ENCODE measurements at places on chromosomes 4 and X. TPM values are rescaled to one million over a fixed set of nuclear protein-coding genes. Genes with fewer than 3 reads are reported as not detected.

Gene CSAG2
- total RNA-seq: not detected

Gene ARHGEF6
- 15.8 TPM for total RNA-seq

Gene VEGFC
- total RNA-seq: 60.5 TPM

Gene FOXP3
- 0.07 TPM for total RNA-seq

Gene SHROOM4
- total RNA-seq: 4.3 TPM

Gene NELFA
- 17.0 TPM for total RNA-seq
